ENCODE measurements at places on chromosomes 16 and 17.

GRCh38 chr16:55944377-55944802 is 69.2 kb upstream of the CES5A start:
- peak; percentile 30 for DNase-seq
- no peak overlapping the region for H3K27ac ChIP-seq
- H3K27me3 ChIP-seq = peaks cover 66% of the 10 kb centered on the region
- H3K36me3 ChIP-seq = peaks cover 2% of the 10 kb centered on the region

- no peak for DNase-seq
- no peak overlapping the region for H3K27ac ChIP-seq
- no peaks in the 10 kb centered on the region for H3K27me3 ChIP-seq
- no peak overlapping the region for H3K4me3 ChIP-seq
- peaks cover 2% of the 10 kb centered on the region for H3K36me3 ChIP-seq
These were observed 24.4 kb upstream of the GPT2 start for GRCh38 chr16:46859719-46860152.

DNA sequence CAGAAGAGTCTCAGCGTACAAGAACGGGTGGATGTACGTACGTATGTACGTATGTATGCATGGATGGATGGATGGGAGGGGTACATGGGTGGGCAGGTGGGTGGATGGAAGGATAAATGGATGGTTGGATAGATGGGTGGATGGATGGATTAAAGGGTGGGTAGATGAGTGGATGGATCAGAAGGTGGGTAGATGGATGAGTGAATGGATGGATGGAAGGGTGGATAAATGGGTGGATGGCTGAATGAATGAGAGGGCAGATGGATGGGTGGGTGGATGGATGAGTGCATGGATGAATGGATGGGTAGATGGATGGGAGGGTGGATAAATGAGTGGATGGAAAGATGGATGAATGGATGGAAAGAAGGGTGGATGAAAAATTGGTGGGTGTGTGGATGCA is 45.6 kb downstream of the ENGASE start:
- no peaks in the 10 kb centered on the region for H3K27me3 ChIP-seq
- H3K4me1 ChIP-seq = no peaks in the 10 kb centered on the region
- DNase-seq = no peak
- no peaks in the 10 kb centered on the region for H3K36me3 ChIP-seq
- no peak overlapping the region for H3K27ac ChIP-seq
- no peak overlapping the region for H3K4me3 ChIP-seq

GRCh38 chr17:13638855-13639458 is 37.2 kb upstream of the HS3ST3A1 start:
- no peaks in the 10 kb centered on the region for H3K36me3 ChIP-seq
- H3K27ac ChIP-seq = no peak overlapping the region
- no peak overlapping the region for H3K4me3 ChIP-seq
- no peaks in the 10 kb centered on the region for H3K4me1 ChIP-seq
- DNase-seq = no peak

DNA sequence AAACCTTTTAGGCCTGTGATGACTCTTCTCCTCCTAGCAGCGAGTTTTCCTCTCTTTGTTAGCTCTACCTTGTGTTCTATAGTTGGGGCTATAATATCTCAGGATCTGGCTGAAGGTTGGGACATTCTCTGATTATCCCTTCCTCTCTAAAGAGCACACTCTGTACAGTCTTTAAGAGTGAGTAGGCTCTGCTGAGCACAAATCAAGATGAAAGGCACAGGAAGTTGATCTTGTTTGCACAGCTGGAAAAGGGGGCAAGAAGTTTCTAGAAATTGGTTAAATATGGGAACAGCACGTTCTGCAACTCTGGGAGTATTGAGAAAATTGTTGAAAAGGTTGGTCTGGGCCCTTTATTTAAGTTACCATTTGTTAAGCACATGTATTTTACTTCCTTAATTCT is 240.9 kb downstream of the CDH11 start:
- no peaks in the 10 kb centered on the region for H3K4me1 ChIP-seq
- H3K4me3 ChIP-seq = no peak overlapping the region
- H3K27me3 ChIP-seq = no peaks in the 10 kb centered on the region

DNA sequence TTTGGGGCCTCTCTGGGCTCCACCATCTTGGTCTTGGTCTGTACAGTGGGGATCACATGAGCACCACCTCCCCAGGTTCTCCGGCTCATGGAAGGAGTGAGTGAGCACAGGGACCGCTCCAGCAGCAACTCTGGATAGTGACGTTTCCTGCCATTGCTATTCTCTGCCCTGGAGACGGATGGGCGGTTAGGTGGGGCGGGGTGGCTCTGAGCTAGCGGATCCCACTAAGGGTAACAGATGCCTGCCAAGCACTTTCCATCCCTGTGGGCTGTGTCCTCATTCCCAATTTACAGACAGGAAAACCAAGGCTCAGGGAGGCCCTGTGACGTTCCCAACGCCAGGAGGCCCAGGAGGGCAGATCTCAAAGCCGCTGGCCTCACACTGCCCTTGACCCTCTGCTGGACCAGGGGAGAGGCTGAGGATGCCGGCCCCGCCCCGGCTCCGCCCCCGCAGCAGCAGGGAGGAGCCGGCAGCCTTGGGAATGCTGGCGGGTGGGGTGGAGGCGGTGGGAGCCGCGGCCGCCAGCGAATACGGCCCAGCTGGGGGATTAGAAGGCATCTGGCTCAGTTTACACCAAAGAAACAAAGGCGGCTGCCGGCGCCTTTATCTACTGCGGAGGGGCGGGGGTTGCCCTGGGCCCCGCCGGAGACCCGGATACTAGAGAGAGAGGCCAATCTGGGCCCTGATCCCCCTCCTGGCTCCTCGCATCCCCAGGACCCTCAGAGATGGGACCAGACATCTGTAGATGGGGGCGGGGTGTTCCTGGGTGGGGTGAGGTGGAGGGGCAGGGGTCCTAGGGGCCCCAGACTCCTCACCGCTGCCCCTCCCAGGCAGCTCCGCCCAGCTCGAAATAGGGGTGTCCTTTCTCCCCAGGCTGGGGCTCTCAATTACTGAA is 122.3 kb upstream of the CIBAR2 start:
- H3K36me3 ChIP-seq = no peaks in the 10 kb centered on the region
- H3K4me1 ChIP-seq = no peaks in the 10 kb centered on the region
- H3K27ac ChIP-seq = no peak overlapping the region
- peaks cover 53% of the 10 kb centered on the region for H3K27me3 ChIP-seq

GRCh38 chr17:42122371-42123303 is at the start of gene HSPB9:
TSS of gene HSPB9 (plus strand) at chr17:42122804. CDS start at chr17:42122851, 47 bp downstream.
- no peak for DNase-seq
- H3K4me3 ChIP-seq = peak within 1 kb of the TSS; percentile 74
- peaks cover 20% of the 10 kb centered on the region for H3K4me1 ChIP-seq
- peaks cover 34% of the 10 kb centered on the region for H3K36me3 ChIP-seq
- peak within 1 kb of the TSS; percentile 73 for H3K27ac ChIP-seq
